ENCODE measurements at places on chromosomes 5 and 9.

- no peak for DNase-seq
Measured at GRCh38 chr9:27194401-27195091, 85.5 kb downstream of the TEK start.

GRCh38 chr9:118121361-118121760 lies 417.2 kb downstream of the TLR4 start:
- DNase-seq = no peak

DNA sequence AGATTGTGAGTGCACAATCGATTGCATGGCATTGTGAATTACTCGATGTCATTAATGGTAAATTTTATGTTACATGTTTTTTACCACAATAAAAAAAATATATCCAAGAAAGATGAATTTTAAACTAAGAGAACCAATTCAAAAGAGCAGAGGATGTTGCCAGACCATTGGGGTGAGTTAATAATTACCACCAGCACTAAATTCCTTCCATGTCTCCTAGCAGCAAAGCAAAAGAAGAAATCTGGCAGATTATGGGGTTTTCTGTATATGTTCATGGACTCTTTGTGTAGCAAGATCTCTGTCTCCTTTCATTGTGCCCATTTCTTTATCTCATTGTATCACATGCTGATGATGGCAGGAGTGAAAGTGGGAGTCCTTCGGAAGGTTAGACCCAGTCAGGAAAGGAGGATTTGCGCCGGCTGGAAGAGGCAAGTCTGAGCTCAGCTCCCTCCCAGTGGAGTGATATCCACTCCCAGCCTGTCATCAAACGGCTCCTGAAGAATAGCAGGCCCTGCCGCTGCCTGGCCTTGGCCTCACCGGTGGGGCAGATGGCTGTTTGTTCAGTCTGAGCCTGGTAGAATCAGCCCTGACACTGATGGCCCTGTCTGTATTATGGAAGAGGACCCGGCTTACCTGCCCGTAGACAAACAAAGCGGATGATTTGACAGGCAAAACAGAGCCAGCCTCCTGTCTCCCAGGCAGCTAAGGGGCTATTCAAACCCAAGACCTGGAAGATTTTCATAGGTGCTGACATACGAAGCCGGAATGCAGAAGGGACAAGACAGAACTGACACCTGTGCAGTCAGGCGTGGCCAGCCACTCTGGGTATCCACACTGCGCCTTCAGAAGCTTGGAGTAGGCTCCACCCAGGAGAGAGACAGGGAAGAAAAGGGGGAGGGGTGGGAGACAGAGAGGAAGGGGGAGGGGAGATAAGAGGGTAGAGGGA lies 21.9 kb upstream of the FOXE1 start:
- no peak for DNase-seq

GRCh38 chr5:103487218-103487617 lies 75.4 kb downstream of the NUDT12 start:
- no peak for DNase-seq

GRCh38 chr5:67306965-67307607 lies 110.5 kb upstream of the CD180 start:
- no peak for DNase-seq

GRCh38 chr5:179143446-179143845 lies 83.3 kb downstream of the ZNF354C start:
- no peak for DNase-seq

GRCh38 chr5:90871391-90871991 lies 312.9 kb downstream of the ADGRV1 start:
- DNase-seq = no peak

GRCh38 chr5:175606409-175606808 lies 51.5 kb upstream of the HRH2 start:
- DNase-seq = no peak

GRCh38 chr5:141903261-141903660 lies 20.4 kb upstream of the DELE1 start:
- no peak for DNase-seq

DNA sequence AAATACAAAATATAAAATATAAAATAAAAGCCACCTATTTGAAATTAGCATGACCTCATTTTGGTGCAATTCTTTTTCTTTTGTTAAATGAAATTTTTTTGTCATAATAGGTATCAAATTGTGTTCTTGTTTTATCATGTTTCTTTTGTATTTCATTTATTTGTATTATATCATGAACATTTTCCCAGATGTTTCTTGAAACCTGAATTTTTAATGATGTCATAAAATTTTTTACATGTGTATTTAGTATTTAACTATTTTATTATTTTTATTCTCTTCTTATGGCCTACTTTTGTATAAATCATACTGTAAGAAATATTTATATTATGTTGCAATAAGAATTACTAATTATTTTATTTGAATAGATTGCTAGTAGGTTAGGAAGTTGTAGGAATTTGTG lies 361.7 kb downstream of the TMEM161B start:
- no peak for DNase-seq

DNA sequence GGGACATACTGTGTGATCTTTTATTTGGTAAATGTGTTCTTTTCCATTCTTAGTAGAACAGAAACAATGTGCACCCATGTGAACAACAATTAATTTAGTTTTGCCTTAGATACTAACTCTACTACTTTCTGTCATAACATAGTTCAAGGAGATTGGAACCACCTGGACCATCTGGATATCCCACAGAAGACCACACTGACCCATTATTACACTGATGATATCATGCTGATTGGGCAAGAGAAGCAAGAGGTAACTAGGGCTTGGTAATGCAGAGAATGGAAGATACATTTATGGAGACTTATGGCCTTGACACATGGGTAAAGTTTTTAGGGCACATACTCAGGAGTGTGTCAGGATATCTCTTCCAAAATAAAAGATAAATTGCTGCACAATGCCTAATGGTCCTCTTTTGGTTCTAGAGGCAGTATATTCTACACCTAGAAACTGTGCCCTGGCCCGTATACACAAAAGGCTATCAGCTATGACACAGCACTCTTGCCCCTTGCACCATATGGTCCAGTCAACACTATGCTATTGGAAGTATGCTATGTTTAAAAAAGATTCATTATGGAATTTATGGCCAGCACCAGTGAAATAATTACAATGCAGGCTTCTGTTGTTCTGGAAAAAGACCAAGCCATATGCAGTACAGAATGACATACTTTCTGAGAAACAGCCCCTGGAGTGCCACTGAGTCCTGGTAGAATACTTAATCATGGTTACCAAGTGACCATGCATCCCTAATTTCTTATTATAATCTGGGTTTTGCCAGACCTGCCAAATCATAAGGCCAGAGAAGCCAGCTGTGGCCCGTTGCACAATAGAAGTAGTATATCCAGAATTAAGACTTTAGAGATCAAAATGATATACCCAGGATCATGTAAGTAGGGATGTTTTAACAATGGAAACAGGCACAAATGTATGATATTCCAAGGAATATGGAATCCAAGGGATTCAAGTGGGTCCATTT lies 41.6 kb upstream of the MROH2B start:
- no peak for DNase-seq

DNA sequence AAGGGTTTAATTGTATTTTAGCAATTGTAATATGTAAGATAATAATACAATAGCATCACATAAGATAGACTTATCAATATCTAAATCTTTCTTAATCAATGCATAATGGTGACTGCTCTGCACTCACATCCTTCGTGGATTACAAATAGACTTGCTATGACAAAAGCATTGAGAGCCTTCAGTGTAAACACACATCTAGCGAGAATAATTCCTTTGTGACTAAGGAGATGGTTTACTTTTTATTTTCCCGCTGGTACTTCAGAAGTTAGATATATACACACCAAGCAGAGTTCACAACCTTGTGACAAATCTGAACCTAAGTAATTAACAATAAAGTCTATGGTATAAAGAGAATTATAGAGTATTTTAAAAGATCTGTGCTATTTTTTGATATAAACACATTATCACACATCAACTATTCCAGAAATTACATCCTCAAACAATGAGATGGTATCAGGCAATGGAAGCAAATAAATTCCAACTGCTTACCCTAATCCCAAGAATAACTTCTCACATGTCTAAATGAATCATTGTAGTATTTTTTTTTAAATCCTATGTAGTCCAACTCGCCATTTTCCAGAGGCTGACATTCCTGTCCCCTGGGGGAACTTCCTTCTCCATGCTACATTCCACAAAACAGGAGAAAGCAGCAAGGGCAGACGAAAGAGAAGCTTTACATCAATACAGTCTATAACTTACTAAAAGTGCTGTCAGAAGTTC lies 51.2 kb downstream of the MAPKAP1 start:
- DNase-seq = no peak

DNA sequence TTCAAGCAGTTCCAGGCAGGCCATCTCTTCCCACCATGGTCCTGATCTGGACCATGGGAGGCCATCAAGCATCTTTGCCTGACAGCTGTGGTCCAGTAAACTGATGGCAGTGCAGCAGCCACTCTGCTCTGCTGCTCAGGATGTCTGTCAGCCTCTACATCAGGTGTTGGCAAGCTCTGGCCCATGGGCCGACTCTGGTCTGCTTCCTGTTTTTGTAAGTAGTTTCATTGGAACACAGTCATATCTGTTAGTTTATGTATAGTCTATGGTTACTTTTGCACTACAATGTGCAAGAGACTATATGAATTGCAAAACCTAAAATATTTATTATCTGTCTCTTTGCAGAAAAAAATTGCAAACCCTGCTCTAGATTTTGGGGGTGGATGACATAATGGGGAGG lies 225.0 kb downstream of the KCTD16 start:
- DNase-seq = no peak

DNA sequence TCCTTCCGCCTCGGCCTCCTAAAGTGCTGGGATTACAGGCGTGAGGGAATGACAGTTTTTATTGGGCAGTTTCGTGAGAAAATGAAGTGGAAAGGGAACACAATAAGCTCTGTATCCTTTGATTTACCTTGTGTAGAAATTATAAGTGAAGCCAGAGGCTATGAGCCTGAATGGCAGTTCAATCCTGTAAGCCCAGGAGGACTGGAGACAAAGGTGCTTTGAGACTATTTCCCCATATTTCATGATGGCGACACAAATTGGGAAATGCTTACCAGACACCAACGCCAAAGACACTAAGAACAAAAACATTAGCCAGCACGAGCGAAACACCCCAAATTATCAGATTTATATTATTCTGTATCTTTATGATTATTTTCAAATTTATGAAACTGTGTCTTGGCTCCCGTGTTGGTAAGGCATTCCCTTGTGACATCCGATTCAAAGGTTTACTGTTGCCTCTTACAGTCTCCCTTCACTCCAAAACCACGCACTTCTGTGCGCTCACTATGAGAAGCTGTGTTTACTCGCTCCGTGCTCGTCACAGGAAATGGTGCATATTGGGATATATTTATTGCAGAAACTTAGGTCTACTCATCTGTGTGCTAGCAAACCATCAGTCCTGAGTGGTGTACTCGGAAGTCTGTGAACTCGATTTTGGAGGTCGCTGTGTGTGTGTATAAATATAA lies 73.9 kb downstream of the SH3PXD2B start:
- no peak for DNase-seq

DNA sequence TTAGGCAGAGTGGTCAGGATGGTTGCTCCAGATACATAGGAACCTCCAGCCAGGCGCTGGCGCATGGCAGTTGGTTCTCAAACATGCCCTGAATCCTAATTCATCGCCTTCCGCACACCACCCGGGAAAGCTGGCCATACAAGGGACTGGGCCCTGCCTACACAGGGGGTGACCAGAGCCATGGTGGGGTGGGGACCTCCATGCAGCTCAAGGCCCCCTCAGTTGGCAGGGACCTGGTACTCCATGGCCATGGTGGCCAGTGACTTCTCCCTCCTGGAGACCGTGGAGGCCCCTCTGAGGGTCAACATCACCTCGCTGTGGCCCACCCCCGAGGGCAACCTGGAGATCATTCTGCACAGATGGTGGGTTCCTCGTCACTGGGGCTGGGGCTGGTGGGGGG lies 26.8 kb downstream of the PAEP start:
- no peak for DNase-seq

GRCh38 chr9:35729101-35729500 lies 2.9 kb downstream of the TLN1 start:
- DNase-seq = no peak

- DNase-seq = no peak
Measured at GRCh38 chr5:173950829-173951228, 38.1 kb upstream of the C5orf47 start.

DNA sequence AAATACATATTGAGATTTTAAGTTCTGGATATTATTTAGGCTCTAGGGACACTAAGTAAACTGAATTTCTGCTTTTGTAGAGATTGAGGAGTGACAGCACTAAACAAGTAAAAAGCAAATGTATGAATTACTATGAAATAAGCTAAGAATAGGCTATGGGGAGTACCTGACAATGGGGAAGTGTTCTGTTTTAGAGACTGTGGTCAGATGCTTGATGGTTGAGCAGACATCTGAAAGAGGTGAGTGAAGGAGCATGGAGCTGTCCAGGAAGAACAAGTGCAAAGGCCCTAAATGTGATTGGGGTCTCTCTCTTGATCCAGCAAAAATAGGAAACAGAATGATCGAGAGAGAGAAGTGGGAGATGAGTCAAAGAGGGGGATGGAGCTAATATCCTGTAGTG lies 111.7 kb downstream of the JAKMIP2 start:
- DNase-seq = no peak

DNA sequence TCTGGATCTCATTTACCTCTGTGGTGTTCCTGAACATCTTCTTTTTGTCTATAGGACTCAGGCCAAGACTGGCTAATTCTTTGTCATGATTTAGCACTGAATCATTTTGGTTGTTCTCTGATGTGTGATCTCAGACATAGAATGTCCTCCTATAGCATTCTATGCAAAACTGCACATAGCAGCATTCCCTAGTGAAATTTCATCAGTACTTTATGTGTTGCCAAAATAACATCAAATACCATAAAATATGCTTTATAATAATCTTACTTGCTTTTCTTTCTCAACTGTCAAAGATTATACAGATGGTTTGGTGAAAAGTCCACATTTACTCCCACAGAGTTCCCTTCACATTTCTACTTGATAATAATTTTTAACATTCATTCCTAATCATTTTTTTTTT lies 115.7 kb upstream of the MPDZ start:
- DNase-seq = no peak

DNA sequence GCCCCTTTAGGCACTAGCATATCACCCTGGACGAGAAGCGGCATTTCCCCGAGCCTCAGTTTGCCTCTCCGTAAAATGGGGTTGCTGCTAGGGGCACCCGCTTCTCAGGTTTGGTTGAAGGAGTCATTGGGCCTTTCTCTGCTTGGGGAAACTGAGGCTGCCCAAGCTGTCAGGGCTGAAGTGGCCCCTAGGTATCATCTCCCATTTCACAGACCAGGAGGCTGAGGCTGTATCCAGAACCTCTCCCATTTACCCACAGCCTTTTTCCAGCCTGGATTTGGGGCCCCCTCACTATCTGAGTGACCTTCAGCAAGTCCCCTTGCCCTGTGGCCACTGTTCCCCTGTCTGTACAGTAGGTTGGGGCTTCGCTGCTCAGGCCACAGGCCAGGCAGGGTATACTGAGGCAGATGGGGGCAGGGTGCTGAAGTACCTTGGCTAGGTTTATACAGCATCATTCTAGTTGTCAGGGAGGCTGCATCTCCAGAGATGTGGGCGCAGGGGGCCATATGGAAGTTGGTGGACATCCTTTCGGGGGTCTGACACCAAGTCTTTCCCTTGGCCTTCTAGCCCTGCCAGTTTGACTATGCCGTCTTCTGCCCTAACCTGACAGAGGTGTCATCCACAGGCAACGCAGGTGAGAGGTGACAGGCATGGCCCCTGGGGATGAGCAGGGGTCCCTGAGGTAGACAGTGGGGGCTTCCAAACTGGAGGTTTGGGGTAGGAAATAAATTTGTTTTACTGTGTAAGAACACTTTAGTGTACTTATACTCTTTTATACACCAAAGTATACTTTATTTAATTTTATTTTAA lies 7.9 kb downstream of the FPGS start:
- no peak for DNase-seq
